Uterus (tissue), 4 donors: ENCODE measurements at places on chromosomes 3 and 15. TPM values are rescaled to one million over a fixed set of nuclear protein-coding genes. Genes with fewer than 3 reads are reported as not detected.

DNA sequence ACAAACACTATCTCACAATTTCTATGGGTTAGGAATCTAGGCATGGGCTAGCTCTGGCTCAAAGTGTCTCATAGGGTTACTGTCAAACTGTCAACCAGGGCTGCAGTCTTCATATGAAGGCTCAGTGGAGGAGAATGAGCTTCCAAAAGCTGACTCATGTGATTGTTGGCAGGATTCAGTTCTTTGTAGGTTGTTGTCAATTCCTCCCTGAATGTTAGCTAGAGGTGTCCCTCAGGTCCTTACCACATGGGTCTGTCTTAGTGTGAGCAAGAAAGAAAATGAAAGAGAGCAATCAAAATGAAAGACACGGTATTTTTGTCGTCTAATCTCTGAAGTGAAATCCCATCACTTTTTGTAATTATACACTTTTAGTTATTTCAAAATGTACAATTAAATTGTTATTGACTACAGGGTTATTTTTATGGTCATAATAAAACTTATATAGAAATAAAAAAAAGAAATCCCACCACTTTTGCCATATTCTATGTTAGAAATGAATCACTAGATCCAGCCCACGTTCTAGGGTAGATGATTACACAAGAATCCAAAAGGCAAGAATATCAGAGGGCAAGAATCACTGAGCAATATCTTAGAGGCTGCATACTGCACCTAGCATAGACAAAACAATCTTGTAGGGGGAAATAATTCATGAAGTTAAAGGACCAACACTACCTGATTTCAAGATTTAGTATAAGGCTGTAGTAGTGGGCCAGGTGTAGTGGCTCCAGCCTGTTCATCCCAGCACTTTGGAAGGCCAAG lies 8.4 kb downstream of the ACSBG1 start:
- H3K4me3 ChIP-seq, result no peak overlapping the region
- no peaks in the 10 kb centered on the region for H3K36me3 ChIP-seq
- no peak overlapping the region for H3K27ac ChIP-seq
- H3K4me1 ChIP-seq, result no peaks in the 10 kb centered on the region

DNA sequence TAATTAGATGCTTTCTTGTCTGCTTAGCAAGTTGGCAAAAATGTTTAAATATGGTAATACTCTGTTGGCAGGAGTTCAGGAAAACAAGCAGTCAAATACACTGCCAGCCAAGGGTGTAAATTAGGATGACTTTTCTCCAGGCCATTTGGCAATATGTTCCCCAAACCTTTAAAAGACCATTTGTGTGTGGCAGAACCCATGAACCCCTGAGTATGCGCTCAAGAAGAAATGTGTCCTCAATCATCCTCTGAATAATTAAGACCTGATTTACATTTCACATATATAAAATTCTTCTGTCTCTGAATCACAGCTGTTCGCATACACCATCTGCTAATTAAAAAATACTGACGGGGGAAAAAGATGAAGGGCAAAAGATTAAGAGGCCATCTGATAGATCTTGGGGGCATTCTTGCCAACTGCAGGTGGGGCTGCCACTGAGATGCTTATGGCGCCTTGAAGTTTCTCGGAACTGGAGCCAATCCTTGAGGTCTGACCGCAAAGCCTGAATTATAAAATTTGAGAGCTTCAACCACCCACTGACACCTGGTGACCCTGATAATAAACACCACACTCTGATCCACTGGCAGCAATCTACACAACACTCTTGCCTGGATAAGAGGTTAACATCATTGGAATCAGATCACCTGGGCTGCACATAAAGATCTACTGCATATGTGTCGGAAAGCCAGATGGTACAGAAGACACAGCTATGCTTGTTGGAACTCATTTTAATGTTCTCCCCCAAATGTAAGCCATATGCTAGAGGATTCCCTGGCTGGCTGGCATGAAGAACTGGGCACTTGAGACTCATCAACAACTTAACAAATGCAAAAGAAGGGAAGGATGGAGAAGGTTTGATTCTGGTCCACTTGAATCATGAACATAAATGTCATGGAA lies 190.6 kb downstream of the OSBPL10 start:
- H3K4me1 ChIP-seq, result no peaks in the 10 kb centered on the region
- DNase-seq, result no peak
- H3K27me3 ChIP-seq, result no peaks in the 10 kb centered on the region
- H3K4me3 ChIP-seq, result no peak overlapping the region
- no peak overlapping the region for H3K27ac ChIP-seq
- no peaks in the 10 kb centered on the region for H3K36me3 ChIP-seq

DNA sequence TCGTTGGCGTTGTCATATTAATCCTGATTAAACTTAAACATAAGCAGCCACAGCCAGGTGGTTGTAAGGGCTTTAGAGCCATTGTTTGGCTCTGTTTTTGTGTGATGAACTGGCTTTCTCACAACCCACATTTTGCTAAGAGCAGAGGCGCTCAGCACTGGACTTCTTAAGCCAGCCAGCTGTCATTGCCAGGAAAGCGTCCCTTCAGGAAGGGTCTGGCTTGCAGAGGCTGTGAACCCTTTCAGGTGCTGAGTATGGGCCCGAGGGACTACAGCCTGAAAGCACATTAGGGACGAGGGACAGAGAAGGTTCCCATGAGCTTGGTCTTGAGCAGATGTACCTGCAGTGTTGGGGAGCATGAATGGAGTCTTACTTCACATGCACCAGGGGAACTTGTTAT lies 112.3 kb downstream of the CHCHD6 start:
- H3K4me1 ChIP-seq, result no peaks in the 10 kb centered on the region
- H3K27ac ChIP-seq, result no peak overlapping the region
- DNase-seq, result no peak
- H3K36me3 ChIP-seq, result no peaks in the 10 kb centered on the region

DNA sequence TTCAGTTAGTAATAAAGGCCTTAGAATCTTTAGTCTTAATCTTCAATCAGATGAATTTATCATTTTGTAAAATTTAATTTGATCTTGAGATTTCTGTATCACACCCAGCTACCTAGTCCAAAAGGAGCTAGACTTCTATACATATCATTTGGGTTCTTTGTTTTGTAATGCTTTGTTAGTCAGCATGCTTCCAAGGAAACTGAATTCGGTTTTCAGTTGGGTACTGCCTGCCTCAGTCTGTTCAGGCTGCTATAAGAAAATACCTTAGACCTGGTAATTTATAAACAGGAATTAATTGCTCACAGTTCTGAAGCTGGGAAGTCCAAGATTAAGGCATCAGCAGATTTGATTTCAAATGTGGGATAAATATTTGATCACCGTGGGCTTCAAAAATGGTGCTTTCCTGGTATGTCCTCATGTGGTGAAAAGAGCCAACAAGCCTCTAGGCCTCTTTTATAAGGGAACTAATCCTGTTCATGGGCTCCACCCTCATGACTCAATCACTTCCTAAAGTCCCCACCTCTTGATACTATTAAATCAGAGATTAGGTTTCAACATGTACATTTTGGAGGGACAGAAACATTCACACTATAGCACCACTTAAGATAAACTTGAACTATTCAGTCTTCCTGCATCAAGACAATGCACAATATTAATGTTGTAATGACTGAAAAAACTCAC lies 800.7 kb downstream of the NAALADL2 start:
- H3K27ac ChIP-seq, result no peak overlapping the region
- no peak for DNase-seq

- no peak for DNase-seq
- no peak overlapping the region for H3K27ac ChIP-seq
- no peaks in the 10 kb centered on the region for H3K4me1 ChIP-seq
- H3K27me3 ChIP-seq, result no peaks in the 10 kb centered on the region
- H3K4me3 ChIP-seq, result no peak overlapping the region
Observed at GRCh38 chr3:84504761-84505160, 454.0 kb upstream of the CADM2 start.

- no peaks in the 10 kb centered on the region for H3K36me3 ChIP-seq
- DNase-seq, result no peak
- no peak overlapping the region for H3K27ac ChIP-seq
- no peaks in the 10 kb centered on the region for H3K4me1 ChIP-seq
- no peaks in the 10 kb centered on the region for H3K27me3 ChIP-seq
- H3K4me3 ChIP-seq, result no peak overlapping the region
Observed at GRCh38 chr3:174170248-174170647, 688.9 kb upstream of the NAALADL2 start.

DNA sequence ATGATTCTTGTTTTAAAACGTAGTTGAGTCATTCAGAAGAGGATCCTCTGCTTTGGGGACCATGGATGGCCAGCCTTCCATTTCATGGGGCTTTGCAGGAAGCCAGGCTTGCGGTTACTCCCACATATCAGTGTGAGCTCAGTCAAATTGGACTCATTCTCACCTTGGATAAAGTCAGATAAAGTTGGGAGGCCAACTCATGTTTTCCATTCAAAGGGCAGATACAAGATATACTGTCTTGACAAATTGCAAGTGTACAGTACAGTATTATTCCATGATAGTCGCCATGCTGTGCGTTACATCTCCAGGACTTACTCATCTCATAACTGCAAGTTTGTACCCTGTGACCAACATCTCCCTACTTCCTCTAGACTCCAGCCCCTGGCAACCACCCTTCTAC lies 25.5 kb upstream of the B3GNT5 start:
- H3K36me3 ChIP-seq, result no peaks in the 10 kb centered on the region
- H3K4me1 ChIP-seq, result no peaks in the 10 kb centered on the region
- no peak for DNase-seq

CFAP91 gene
- 30.9 TPM for total RNA-seq

NR2E3 gene
- not detected for total RNA-seq

KBTBD13 gene
- 0.21 TPM for total RNA-seq

C3orf18 gene
- total RNA-seq, result 7.1 TPM
